ENCODE measurements at places on chromosomes 12 and 14.

GRCh38 chr14:69648480-69649451 lies 37.4 kb downstream of the SUSD6 start:
- DNase-seq: no peak

GRCh38 chr12:5593998-5594397 lies 162.1 kb downstream of the NTF3 start:
- no peak for DNase-seq

- no peak for DNase-seq
These were observed 20.5 kb upstream of the DUSP6 start for GRCh38 chr12:89372584-89373370.

DNA sequence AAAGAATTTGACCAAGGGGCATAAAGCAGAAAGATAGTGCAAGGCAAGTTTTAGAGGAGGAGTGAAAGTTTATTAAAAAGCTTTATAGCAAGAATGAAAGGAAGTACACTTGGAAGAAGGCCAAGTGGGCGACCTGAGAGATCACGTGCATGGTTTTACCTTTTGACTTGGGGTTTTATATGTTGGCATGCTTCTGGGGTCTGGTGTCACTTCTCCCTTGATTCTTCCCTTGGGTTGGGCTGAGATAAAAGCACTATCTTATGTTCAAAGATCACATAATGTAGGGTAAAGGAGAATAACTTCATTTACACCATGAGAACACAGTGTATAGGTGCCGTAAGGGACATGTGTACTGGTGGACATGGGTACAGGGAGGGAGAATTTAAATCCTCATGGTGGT lies 17.7 kb upstream of the TMEM30B start:
- no peak for DNase-seq

DNA sequence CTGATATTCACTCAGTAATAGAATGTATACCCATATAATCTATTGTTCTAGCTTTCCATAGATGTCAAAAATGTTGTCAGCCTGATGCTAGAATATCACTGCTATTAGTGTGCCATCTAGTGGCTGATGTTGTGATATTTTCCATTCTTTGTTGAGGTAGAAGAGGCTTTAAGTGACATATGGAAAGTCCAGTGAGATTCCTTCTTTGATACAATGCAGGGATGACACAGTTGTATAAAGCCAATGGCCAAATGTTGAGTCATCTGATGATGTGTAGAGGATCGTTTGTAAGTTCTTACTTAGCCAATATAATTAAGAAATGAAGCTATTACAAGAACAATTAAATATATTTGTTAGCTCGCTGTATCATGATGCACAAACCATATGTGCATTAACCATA lies 58.1 kb upstream of the PCED1B start:
- DNase-seq: no peak

DNA sequence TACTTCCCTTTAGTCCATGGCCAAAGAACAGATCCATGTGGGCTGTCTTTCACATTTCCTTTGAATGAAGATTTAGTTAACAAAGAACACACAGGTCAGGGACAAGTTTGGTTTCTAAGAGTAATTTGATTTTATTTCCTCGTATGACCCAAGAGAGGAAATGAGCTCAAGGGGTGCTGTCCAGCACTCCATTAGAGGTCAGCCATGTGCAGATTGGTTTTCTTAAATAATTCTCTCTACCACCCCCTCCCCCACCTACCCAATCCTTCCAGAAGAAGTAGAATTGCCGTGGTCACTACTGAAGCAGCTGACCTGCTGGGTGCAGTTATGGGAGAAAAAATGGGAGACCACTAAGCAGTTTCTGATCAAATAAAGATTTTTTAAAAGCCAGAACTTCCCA lies 13.9 kb upstream of the OAS1 start:
- DNase-seq: no peak

- DNase-seq: no peak
These were observed 133.3 kb downstream of the TBX5 start for GRCh38 chr12:114272605-114273004.

DNA sequence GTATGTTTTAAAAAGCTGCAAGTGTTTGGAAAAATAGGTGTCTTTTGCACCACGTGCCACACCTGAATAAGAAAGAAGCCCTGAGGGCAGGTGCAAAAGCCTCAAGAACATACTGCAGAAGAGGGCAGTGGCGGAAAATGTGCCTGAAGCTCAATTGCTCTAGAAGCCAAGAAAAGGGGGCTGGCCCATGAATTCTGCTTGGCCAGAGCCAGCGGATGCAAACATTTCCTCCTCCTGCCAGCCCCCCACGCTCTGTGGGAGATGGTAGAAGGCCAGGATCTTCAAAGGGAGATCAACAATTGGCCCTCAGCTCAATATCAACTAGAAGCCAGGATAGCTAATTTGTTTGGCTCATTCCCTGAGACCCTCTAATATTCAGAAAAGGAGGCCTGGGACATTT lies 80.3 kb upstream of the TMEM132D start:
- no peak for DNase-seq

DNA sequence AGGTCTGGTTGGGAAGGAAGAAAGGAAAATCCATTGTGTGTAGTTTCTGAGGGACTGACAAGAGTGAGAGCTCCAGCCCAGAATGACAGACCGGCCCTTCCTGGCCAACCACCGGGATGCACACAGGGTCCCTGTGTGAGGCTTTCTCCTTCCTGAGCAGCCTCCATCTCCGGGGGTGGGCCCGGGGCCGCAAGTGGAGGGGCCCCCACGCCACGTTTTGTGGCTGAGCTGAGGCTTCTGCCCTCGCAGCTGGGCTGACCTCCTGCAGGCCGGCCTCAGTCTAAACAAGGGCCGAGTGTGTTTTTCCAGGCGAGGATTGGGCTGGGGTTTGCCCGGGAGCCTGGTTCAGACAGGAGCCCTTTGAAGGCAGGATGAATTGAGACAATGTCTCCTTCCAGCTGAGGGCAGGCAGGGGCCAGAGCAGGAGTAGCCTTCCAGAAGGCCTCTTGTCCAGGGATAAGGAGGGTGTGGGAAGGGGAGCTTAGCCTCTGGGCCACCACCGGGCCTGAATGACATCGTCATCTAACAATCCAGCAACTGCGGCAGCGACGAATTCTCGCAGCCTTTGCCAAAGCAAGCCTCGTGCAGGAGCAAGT lies 96.5 kb upstream of the NCOR2 start:
- no peak for DNase-seq

DNA sequence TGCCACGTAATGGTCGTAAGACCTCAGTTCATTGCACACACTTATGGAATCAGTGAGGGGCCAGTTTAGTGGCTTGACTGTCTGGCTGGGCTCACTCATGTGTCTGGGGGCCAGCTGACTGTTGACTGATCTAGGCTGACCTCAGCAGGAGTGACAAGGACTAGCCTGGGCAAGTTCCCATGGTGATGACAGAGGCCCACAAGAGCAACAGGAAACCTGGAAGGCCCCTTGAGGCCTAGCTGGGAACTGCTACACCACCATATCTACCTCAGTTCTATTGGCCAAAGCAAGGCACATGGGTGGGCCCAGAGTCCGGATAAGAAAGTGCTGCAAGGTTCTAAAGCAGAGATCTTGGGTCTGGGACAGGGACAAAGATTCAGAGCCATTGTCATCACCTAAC lies 21.3 kb upstream of the RFLNA start:
- no peak for DNase-seq

- no peak for DNase-seq
These were observed 317.2 kb downstream of the TMEM121 start for GRCh38 chr14:105843444-105844046.

- no peak for DNase-seq
These were observed 583.7 kb upstream of the LRFN5 start for GRCh38 chr14:41022932-41023331.

DNA sequence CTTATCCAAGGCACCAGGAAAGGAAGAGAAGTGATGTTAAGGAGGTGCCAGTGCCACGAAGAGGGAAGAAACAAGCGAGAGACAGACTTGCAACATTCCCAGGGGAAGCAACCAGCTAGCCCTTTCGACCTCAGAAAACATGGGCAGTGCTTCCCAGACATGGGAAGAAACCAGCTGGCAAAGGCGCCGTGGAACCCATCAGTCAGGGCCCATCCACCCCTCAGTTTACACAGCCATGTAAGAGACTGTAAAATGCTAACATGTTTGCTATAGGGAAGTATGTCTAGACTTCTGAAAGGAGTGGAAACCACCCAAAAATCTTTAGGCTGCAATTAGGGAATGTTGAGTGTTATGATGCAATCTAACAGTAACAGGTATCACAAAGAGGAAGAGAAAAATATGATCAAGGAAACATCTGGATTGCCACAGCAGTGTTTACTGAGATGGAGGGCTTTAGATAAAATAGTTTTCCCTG lies 26.3 kb downstream of the ANAPC5 start:
- DNase-seq: no peak

GRCh38 chr14:82230748-82231147 lies 697.1 kb upstream of the SEL1L start:
- DNase-seq: no peak

DNA sequence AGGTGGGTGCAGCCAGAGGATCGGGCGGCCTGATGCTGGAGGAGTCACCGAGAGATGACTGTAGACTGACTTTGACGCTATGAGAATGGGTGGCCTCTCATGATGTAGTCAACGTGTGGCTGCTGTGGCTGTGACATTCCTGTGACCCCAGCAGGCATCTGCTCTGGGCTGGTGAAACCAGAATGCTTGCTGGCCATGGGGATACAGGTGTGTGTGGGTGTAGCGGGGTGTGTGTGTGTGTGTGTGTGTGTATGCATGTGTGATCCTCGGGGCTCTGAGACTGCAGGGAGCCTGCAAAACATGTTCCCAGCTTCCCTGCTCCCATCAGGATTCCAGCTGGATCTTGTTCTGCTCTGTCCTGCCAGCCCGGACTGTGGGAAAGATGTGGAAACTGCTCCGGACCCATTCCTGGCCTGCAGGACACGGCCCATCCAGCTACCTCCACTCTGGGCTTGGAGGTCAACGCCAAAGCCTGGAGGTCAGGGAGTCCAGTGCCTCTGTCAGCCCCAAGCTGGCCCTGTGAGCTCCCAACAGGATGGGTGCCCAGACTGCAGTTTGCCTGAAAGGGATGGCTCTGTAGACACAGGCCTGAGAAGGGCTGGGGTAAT lies 18.8 kb upstream of the HHIPL1 start:
- DNase-seq: no peak

- DNase-seq: no peak
These were observed 89.3 kb upstream of the FGD4 start for GRCh38 chr12:32309811-32310736.

GRCh38 chr12:98823012-98823411 lies 177.9 kb downstream of the APAF1 start:
- no peak for DNase-seq

DNA sequence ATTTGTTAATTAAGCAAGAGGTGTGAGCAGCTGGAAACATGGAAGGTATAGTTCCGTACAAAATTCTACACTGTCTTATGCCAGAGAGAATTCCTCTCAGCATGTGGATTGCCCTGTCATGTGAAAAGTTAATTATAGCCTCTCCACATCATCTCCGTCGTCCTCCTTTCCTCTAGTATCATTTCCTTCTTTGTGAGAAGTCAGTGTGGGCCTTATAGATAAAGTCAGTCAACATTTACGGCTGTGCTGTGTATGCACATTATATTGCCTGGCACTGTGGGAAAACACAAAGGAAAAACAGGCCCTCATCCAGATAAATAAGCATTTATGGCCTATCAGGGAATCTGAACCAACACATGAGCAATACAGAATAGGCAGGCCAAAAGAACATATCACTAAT lies 236.6 kb downstream of the SEC23A start:
- DNase-seq: no peak

All from activated effector memory CD4-positive, alpha-beta T cell treated with Interleukin-2 at 50 U/mL for 16 hours (primary cell).